Stimulated activated naive CD4-positive, alpha-beta T cell (primary cell): ENCODE measurements at places on chromosomes 11 and 22.

- no peak for DNase-seq
Measured at GRCh38 chr22:42317691-42318547, 47.5 kb upstream of the TCF20 start.

DNA sequence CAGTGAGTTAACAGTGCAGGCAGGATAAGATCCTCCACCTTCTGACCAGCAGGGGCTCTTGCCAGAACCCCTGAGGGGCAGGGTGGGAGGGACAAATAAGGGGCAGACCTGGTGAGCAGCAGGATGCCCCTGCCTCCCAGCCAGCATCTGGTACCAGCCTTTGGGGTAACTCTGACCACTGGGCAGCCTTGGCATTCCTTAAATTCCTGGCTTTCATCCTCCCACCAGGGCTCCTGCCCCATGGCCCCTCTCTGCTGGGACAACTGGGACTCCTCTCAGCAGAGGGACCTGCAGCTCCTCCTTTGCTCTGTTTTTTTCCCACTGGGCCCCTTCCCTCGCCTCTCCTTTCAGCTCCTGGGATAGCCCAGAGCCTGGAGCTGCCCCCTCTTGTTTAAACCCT lies 98.0 kb upstream of the CD82 start:
- DNase-seq: no peak

DNA sequence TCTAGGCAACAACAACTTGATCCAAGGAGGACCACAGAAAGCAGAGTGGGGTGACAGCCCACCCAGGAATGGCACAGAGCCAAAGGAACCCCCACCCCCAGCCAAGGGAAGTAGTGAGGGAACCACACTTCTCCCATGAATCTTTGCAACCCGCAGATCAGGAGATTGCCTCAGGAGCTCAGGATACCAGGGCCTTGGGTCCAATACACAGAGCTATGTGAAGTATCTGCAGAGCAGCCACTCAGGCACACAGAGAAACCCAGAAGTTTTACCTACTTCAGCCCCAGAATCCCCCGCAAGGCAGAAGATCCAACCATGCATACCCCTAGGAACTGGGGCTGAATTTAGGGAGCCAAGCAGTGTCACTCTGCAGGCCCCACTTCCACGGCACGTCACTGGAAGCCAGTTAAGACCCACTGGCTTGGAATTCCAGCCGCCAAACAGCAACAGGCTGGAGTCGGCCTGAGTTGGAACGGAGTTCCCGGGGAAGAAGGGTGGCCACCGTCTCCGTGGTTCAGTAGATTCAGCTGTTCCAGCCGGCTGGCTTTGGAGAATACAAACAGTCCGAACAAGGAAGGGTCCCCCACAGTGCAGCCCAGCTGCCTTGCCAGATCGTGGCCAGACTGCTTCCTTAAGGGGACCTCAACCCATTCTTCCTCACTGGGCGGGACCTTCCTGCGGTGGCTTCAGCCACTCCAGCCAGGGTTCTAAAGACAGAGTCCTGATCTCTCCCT lies 174.1 kb downstream of the TTC28 start:
- no peak for DNase-seq

DNA sequence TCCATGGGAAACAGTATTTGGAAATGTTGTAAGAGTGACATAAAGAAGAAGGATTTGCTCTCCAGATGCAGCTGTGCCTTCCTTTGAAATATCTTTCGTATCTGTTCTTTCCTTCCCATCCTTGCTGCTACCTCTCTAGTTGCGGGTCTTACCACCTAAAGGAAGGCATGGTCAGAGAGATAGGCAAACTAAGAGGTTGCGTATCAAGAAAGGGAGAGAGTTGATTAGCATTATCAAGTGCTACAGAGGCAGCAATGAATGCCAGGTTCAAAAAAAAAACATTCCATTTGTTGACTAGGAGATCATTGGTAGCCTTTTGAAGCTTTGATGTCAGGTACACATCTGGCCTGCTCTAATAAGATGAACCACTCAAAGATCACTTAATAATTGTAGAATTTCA lies 4.6 kb downstream of the GTPBP1 start:
- no peak for DNase-seq

GRCh38 chr22:48888466-48889208 lies 939.0 kb downstream of the BRD1 start:
- DNase-seq: no peak

DNA sequence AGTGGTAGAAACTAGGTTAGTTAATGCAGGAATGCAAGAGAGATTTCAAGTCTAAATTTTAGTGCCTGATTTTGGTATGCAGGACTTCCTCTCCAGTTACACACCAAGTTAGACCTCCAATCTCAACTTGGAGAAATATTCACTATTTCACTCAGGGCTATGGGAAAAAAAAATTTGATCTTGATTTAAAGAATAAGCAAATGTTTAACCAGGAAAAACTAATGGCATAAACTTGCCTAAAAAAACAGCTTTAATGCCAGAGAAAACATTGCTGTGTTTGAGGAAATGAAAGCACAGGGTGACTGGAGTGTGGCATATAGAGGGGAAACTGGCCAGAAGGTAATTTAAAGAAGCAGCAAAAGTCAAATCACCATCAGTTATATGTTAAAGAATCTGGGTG lies 575.4 kb upstream of the LRRC4C start:
- no peak for DNase-seq

- DNase-seq: no peak
Measured at GRCh38 chr11:100920593-100920992, 209.0 kb downstream of the PGR start.

DNA sequence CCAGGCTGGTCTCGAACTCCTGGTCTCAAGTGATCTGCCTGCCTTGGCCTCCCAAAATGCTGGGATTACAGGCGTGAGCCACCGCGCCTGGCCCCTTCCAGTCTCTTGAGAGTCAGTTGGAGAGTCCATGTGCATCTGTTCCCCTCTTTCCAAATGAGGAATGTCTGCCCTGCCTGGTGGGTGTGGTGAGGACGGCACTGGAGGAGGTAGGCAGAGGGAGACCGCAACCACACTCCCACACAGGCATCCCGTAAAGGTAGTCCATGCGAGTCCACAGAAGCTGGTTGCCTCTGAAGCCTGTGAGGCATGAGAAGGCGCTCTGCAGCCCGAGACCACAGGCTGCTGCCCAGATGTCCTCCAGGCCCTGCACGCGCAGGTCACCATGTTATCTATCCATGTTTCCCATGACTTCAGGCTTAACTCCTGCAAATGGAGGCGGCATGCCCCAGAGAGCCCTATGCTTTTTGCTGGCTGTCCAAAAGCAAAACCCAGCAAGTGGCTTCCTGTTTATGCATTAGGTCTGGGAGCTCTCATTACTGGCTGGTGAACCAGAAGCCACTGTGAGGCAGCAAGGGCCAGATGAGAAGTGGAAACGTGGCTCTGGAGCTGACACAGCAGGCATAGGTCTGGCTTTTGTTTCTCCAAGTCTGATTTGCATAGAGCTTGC lies 43.4 kb downstream of the GRIK4 start:
- no peak for DNase-seq

DNA sequence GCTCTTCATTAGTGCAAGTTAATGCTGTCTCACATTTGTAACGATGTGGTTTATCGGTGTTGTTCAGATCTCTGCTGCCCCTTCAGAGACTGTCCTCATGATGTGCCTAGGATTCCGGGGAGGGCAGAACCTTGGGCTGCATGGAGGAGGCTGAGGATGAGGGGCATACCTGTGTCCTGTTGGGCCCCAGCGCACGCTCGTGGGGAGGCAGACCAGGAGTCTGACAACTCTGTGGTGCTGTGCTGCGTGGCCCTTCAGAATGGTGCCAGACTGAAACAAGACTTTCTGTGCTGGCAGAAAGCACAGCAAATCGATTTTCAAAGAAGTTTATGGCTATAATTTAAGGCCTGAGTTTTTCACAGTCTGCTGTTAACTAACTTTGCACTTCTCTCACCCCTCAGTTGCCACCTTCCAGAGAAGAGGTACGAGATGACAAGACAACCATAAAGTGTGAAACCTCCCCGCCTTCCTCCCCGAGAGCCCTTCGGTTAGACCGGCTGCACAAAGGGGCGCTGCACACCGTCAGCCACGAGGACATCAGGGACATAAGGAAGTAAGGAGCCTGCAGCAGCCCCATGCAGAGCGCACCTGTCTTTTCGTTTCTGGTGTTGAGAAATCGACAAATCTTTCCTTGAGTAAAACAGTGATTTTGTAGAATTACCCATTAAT lies 44.3 kb upstream of the CTTN start:
- DNase-seq: no peak

GRCh38 chr11:34154059-34154875 lies 48.8 kb downstream of the NAT10 start:
- no peak for DNase-seq

GRCh38 chr22:46213052-46213451 lies 37.0 kb downstream of the CDPF1 start:
- no peak for DNase-seq

DNA sequence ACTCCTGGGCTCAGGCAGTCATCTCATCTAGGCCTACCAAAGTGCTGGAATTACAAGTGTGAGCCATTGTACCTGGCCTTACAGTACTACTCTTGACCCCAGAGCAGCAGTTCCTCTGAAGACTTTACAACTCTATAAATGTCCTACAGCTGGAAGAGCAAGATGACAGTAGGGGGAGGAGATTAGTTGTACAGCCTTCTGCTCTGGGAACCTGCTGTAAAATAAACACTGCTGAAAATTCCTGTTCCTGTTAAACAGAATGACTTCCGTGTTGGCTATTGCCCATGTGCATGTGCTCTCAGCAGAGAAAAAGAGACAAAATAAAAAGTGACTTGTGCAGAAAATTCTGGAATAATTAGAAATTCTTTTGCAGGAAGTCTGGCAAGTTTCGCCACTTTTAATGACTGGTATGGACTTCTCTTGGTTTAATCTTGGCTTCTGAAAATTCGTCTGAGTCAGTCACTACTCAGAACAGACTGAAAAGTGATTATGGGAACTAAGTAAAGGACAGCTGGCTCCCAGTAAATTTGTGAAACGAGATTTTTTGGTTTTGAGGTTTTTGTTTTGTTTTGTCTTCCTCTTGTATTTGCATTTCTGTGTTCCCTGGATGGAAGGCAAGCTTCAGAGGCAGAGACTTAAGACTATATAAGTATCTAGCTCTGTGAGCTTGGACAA lies 955.7 kb downstream of the DLG2 start:
- no peak for DNase-seq

- no peak for DNase-seq
Measured at GRCh38 chr22:30909306-30909705, 59.3 kb downstream of the MORC2 start.

- no peak for DNase-seq
Measured at GRCh38 chr11:16861862-16862261, 123.4 kb downstream of the C11orf58 start.

DNA sequence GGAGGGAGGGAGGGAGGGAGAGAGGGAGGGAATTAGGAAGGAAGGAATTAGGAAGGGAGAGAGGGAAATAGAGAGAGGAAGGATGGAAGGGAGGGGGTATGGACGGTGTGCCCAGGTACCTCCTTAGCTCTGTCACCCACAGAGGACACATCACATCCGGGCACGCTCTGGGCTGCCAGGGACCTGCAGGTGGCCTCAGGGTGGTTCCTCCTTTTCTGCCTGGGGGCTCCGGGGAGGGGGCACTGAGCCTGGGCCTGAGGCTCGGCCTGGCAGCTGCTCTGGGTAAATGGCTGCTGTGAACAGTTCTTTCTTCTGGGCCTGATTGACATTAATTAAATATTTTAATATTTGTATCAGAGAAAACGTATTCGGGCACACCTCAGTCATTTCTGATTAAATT lies 733.5 kb downstream of the BRD1 start:
- DNase-seq: no peak

DNA sequence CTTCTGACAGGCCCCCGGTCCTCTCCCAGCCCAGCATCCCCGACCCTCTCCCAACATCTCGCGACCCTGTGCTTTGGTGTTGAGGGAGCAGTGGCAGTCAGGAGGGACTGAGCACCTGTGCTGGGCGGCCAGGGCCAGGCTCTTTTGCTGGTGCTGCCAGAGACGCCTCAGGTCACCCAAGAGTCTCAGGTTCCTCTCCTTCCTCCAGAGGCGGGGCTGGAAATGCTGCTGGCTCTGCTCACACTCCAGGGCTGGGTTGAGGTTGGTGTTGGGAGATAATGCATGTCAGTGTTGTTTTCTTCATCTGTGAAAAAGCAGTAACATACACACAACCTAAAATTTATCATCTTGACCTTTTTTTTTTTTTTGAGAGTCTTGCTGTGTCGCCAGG lies 1.2 kb upstream of the IGLL1 start:
- no peak for DNase-seq

DNA sequence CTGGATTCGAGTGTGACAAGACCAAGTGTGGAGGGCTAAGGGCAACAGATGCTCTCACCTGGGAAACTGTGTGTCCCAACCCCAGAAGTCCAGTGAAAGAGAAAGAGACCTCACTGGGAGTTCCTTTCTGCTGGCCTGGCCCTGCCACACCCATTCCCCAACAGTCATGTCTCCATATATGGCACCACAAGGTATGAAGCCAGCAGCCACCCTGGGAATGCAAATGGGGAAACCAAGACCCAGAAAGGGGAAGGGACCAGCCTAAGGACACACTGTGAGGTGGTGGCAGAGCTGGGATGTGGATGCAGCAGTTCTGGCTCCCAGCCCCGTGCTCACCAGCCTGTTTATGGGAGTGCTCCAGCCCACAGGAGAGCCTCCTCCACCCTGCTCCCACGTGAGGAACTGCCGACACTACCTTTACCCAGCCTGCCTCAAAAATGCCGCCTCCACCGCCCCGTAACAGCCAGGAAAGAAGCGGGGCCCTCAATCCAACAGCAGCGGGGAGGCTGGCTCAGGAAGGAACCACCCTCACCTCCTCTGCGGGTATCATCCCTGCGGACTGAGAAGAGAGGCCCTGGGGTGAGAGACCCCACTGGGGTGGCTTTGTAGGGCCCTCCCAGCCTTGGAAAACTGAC lies 12.6 kb downstream of the LMO1 start:
- no peak for DNase-seq

- no peak for DNase-seq
Measured at GRCh38 chr11:48114740-48115139, 101.9 kb upstream of the OR4B1 start.

- DNase-seq: no peak
Measured at GRCh38 chr11:12600829-12601228, 73.4 kb upstream of the TEAD1 start.

DNA sequence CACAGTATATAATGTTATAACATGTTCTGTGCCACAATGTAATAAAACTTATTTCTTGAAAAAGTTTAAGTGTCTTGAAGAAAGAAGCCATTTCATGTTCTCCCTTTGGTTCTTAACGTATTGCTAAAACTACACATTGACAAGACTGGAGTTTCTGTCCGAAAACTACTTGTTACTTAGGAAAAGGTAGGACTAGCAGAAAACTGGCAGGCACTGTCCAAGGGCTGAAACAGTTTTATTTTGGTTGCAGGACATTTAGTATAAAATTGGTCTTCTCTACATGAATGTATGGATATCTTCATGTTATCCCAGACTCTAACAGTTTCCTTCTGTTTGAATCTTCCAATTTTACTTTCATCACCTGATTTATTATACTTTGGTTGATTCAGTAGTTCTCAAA lies 1027.1 kb downstream of the LRRC4C start:
- DNase-seq: no peak

DNA sequence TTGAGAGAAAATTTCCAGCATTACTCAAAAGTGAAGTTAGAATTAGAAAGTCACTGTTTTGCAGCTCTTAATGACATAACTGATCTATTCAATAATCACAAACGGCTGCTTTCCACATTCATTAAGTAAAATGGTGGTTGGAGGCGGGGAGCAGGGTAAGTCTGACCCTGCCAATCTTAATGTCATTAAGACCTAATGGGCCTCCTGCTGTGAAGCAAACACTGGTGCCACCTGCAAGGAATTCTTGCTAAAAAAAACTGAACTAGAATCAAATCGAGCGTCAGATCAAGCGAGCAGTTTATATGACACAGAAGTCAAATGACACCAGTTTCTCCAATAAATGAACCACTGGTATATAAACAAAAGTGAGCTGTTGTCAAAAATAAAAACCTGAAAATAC lies 351.5 kb downstream of the BRD1 start:
- DNase-seq: no peak
